CD4-positive, alpha-beta T cell treated with Interferon alpha-2 for 1 hour (primary cell): ENCODE measurements at places on chromosomes 2 and 18.

- DNase-seq: no peak
Observed at GRCh38 chr2:127622561-127623387, 23.2 kb upstream of the GPR17 start.

DNA sequence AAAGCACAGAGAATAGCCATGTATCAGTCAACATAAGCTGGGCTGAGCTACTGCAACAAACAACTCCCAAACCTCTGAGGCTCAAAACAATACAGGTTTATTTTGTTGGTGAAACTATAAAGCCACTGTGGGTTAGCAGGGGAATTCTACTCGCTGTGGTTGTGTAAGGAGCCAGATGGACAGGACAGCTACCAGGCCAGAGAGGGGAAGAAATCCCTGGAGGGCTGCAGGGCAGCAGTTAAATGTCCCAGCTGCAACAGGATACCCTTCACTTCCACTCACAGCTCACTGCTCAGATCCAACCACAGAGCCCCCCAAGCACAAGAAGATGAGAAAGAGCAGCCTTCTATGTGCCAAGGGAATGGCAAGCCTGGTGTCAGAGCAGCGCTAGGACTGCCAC lies 245.9 kb upstream of the RAB6C start:
- no peak for DNase-seq

- no peak for DNase-seq
Observed at GRCh38 chr2:1727796-1728474, 16.4 kb downstream of the PXDN start.

DNA sequence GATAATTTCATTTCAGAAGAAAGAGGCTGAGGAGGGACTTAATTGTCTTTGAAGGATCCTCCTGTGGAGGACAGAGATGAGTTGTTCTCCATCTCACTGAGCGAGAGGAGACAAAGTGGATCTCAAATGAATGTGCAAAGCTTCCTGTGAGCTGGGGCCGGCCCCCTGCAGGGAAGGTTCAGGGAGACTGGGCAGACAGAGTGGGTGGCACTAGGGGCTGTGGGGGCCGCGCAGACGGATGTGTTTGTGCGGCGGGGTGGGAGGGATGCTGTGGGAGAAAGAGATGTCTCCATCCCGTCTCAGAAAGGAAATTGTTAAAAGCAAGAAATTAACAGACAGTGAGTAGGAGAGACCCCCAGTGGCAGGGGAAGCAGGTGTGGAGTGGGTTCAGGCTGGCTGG lies 29.1 kb downstream of the KLHL29 start:
- no peak for DNase-seq

DNA sequence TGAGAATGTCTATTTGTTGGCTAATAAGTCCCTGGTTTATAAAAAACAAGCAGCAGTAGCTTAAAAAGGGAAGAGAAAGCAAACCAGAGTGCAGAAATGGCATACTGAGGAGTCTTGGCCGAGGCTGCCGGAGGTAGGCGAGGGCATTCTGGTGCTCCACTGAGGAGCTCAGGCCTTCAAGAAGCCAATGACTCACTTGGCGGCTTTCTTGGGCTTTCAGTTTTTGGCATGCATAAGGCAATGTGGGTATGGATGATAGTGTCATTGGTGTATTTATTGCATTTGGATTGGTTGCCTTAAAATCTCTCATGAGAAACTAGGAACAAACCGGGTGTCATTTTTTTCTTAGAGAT lies 119.6 kb upstream of the ARL5A start:
- peak; percentile 16 for DNase-seq

GRCh38 chr2:214649440-214650205 lies 159.9 kb downstream of the BARD1 start:
- no peak for DNase-seq

- DNase-seq: no peak
Observed at GRCh38 chr2:186135686-186136085, 350.4 kb upstream of the ZC3H15 start.

DNA sequence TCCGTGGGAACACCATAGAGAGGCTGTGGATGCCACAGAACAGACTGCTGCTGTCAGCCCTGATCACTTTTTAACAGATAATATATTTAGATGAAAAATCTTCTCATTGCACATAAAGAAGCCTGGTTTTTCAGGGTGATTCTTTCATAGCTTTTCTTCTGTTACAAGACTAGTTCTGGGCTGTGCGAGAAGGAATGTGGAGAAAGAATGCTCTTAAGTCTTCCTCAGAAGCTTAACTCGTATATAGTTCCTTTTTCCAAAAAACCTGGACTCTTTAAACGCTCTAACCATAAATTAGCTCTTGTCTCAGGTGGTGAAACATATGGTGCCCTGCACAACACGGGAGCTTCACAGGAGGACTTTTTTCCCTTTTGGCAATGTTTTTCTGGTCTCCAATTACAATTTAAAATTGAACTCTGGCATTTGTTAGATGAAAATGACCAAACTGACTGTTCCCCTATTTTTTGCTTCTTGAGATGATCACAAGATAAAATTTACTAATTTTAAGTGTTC lies 125.9 kb upstream of the SMAD7 start:
- no peak for DNase-seq

DNA sequence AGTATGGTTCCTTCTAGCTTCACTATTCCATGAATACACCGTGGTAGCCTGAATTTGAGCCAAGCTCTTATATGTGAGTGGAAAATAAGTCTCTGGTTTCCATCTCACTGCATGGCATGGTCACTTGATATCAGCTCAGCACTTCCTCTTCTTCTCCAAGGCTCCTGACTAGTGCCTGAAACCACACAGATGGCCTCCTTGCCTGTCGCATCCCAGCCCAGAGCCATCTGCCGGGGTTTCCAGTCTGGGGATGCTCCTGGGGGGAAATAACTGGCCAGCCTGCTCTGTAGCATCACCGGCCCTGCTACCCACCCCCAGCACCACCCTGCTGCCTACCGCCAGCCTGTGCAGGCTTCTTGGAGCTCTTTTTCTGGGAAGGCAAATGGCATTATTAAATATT lies 7.7 kb upstream of the MARCHF4 start:
- no peak for DNase-seq

DNA sequence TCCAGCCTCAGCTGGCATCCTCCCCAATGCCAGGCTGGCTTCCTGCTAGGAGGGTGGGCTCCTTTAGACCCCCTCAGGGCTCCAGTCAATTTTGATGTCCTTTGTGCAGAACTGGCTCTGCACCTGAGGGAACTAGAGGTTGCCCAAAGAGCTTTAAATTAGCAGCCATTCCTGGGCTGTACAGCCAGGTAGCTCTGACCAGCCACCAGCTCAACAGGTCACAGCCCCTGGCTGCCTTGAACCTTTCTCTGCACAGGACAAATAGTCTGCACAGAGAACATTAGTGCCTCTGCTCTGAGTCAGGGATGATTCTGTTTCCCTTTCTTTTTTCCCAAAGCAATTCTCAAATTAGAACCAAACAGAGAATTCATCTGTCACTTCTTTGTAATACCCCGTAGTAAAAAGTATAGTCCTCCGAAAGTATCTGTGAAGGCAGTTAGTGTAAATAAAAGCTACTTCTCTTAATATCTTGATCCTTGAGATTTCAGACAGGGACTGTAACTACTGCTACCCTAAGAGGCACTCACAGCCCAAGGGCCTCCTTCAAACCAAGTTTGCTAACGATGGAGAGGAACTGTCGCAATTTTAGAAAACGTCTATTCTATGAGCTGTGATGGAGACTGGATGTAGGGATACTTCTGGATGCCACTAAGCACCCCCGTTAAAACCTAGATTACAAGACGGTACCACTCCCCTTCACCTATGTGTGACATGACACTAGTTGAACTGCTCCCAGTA lies 3.0 kb downstream of the TTC32 start:
- DNase-seq: no peak

DNA sequence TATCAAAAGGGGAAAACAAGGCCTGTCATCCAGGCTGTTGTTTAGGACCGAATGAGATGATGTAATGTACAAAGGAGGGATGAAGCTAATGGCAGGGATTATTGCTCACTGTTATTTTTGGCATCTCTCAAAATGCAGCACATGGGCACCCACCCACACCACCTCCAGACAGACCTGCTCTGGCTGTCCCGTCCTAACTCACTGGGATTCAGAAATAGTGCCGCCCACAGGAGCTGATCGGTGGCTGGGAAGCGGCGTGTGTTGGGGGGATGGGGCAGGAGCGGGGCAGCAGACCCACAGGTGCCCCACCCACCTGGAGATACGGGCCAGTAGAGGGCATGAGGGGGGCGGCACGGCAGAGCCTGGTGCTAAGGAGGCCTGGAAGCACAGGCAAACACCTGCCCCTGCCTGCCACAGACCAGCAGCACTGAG lies 52.2 kb downstream of the CRACDL start:
- no peak for DNase-seq

DNA sequence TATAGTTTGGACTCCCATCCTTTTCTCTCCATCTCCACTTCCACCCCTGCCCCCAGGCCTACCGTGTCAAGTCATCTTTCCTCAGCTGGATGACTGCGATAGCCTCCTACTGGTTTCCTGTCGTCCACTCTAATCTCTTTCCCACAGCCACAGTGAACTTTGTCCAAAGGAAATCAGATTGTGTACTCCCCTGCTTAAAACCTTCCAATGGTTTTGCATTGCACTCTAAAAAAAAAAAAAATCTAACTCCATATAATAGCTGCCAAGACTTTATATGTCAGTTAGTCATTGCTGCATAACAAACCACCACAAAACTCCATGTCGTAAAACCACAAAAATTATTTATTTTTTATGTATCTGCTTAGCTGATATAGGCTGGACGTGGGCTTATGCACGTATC lies 160.2 kb upstream of the CCDC68 start:
- no peak for DNase-seq

GRCh38 chr2:119053700-119054436 lies 104.7 kb downstream of the C1QL2 start:
- no peak for DNase-seq

- no peak for DNase-seq
Observed at GRCh38 chr2:162385536-162385935, 41.6 kb downstream of the GCA start.

DNA sequence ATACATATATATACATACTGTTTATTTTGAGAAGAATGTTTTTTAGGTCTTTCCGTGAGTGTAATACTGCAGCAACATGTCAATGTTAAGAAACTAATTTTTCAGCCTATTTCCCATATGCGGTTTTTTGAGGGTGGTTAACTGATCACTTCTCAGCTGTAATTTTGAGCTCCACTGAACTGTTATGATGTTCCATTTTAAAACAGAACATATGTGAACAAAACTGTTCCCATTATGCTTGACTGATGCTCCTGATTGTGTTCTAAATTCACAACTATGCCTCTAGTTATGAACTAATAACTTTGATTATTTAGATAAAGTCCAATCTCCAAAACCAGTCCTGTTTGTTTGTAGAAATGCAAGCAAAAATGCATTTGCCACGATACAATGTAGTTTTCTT lies 511.2 kb upstream of the FSIP2 start:
- no peak for DNase-seq

DNA sequence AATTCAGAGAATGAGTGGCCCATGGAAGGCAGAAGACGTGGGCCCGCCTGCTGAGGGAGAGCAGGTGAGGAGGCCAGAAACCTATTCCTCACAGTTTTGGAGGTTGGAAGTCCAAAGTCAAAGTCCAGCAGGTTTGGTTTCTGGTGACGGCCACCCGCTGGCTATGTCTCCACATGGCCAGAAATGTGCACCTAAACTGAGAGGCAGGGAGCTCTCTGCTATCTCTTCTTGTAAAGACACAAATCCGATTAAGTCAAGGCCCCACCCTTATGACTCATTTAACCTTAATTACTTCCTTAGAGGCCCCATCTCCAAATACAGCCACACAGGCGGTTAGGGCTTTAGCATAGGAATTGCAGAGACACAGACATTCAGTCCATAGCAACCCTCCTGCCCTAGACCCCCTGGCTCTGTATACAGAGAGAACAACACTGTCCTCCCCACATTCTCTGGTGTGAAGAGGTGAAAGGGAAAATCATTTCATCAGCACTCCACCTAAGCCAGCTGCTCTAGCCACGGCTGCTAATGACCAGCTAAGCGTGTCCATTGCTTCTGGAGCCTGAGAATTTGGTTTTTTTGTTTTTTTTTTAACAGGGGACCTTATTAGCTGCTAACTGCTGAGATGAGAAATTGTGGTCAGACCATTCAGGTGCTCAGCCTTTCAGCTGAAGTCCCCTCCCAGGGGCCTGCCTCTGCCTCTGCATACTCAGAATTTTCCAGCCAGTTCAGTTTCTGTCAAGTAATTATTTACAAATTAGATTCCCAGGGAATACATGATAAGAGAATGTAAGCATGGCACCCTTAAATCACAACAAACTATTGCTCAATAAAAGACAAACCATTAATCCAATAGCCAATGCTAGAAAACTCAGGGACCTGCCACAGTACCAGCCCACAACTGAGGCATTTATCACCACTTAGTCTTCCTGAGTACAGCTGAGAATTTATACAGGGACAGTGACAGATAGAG lies 368.7 kb upstream of the ID2 start:
- DNase-seq: peak; percentile 47

DNA sequence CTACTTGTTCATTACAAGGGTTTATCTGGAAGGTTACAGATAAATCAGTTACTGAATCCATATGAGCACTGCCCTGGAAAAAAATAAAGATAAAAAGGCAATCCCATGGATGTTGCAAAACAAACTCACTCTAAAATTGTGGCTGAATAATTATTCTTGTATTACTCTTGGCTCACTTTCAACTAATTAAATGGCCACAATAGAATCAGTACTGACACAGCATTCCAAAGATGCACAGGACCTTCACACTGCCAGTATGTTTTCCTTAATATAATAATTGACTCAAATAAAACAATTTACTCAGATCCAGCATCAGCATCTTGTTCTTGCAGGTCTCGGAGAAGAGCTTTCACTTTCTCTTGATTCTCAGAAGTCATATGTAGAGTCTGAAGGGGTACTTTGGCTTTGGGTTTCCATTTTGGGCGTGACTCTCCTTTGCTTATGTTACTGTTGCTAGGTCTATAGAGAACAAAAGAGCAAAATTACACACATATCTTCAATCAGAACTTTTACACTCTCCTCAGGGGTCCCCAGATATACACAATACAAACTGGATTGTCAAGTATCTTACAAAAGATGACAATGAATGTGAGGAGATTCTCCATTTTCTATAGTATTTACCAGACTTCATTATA lies 12.6 kb downstream of the DHX57 start:
- no peak for DNase-seq

DNA sequence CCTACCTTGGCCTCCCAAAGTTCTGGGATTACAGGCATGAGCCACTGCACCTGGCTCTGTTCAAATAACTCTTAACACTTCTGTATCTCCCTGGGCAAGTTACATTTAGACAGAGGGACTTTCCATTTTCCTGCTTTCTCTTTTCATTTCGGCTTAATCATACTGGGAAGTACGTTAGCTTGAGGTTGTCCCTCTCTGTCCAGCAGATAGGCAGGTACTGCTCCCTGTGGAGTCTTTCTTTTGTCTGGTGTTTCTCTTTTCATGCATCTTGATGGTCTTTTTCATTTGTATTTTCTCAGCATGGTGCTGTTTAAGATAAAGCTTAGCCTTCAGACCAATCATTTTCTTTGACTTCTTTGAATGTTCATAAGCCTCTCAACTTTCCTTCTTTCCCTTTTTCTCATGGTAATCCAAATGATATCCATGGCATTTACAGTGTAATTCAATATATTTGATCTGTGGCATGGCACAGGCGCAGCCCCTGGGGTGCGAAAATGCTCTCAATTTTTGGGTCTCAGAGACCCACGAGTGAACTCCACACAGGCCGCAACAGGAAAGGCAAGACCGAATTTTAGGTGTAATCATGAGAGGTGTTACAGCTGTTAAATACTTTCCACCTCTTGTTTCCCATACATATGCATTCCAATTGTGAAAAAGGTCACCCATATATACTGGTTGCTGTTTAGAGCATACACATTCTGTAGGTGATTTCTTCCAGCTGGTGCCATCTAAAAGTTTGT lies 99.9 kb upstream of the MYO3B start:
- DNase-seq: no peak
